ENCODE measurements at places on chromosomes 3 and 15. TPM values are rescaled to one million over a fixed set of nuclear protein-coding genes. Genes with fewer than 3 reads are reported as not detected.

The NEDD4 gene
- total RNA-seq: 18.0 TPM

DNA sequence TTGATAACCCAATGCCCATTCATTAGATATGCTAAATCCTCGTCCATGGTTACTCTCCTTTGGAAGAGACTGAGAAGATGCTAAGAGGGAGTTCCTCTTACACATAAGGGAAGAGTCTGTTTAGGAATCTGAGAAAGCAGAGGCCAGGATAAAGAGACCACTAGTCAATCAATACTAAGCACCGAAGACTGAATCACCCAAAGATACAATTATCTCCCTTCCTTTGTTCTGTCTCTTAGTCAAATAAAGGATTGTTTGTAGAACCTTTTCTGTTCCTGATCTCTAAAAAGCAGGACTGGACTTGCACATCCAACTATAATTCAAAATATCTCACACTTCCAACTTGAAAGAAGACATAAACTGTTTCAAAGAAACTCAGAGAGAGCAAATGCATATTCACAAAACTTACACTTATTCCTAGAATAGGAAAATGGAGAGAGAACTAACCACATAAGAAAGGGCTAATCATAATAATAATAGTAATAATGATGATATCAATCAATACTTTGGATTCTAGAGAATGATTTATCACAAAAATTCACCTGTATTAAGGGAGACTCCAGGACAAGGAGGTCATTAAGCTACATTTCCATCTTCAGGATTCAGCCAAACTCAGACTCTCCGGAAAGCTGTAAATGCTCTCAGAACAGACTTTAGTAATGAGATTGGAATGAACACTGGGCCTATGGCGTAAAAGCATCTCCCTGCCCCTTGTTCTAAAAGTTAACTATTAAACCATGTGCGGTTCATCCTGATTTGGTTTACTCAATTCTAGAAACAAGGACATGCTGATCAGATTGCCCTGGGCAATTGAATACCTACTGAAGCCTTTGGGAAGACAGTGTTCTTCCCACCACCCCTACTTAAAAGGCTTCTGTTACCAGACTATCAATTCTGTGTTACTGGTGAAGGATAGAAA lies 401.5 kb downstream of the ZBTB20 start:
- DNase-seq: no peak

DNA sequence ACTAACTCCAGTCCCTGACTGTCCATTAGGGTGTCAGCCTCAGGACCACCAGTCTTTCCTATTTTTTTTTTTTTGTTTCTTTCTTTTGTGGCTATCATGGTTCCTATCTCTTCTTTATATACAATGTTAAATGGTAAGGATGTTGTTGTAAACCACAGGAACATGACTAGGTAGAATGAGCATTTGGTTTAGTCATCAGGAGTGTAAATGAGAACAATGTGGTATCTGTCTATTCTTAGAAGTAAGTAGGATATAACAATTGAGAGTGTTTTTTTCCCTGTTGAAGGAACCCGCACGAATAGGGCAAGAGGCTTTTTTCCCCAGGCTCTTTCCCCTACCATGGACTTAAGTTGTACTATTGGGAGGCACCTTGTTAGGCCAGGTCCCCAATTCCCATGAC lies 880.3 kb upstream of the GBE1 start:
- no peak for DNase-seq

GRCh38 chr15:53811530-53811929 lies 52.1 kb upstream of the WDR72 start:
- DNase-seq: no peak

- DNase-seq: no peak
These were observed 167.2 kb upstream of the GOLIM4 start for GRCh38 chr3:168262887-168263286.

DNA sequence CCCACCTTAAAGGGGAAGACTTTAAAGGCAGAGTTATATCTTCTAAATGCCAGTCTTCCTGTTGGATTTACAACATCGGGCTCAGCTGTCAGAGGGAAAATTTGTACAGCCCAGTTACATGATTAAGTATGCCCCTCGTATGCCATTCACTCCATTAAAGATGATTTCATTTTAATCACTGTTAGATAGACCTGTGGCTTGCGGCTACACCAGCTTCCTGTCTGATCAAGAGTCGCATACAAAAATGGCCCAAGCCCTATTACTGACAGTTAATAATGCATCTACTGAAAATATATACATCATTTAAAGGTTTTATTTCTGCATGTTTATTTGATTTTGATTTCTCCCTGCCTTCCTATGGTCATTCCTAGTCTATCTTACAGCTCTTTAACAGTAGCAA lies 7.1 kb downstream of the EIF4E3 start:
- DNase-seq: no peak

DNA sequence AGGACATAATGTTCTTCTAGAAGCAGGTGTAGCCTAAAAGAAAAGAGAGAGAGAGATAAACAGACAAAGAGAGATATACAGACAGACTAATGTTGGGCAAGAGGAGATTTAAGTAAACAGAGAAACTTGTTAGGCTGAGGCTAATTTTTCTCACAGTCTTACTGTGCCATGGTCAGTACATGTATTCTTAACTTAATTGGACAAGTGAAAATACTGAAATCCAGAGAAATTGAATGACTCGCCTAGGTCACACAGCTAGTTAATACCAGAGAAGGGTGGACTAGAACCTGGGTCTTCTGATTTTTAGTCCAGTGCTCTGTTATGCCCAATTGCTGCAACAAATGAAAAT lies 6.7 kb upstream of the ZNF609 start:
- no peak for DNase-seq

DNA sequence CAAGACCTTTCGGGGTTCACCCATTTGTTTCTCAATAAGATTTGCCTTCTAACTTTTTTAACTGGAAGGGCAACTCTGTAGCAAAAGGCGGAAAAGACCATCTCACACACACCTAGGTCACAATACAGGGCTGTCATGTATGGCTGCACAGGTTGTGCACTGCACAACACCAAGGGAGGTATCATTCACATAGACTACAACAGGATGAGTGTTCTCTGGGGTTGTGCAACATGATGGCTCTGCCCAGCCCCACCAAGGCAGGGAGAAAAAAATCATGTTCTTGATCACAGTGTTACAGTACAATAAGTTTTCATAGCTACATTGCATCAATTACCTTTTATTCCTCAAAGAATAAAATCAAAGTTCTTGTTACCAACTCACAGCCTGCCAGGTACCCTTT lies 52.8 kb downstream of the ANXA2 start:
- DNase-seq: no peak

DNA sequence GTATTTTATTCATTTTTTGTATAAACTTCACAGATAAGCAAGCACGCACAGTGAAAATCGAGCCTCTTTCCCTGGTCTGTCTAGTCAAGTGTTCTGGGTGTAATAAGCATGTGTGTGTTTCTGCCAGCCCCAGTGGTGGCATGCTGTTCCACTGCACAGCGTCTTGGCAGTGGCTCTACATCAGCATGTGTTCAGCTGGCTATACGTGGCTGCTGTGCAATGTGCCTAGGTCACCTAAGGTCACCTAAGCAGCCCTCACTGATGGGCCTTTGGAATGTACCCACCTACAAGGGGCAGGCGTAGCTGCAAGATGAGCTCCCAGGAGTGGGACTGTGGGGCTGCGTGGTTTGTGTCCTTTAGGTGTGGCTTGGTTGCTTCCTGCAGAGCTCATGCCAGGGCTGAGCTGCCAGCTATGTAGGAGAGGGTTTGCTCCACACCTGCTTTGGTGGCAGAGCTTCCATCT lies 4.9 kb downstream of the LIMD1 start:
- DNase-seq: no peak

The TIMP4 gene
- not detected for total RNA-seq

DNA sequence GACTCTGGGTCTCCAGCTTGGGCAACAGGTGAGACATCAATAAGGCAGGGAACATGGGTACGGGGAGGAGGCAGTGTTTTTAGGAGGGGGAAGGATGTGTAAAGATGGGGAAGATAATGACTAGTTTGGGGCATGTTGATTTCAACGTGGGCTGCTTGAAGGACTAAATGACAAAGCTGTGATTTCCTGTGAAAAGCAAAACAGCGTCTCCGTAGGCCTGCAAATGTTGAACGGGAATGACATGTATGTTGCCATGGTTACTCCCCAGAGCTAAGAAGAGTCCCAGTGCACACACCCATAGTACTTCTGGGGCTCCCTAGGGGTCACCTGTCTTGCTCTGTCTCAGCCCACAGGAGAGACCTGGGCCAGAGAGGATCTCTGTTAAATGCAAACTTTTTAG lies 71.3 kb upstream of the ETV5 start:
- no peak for DNase-seq

DNA sequence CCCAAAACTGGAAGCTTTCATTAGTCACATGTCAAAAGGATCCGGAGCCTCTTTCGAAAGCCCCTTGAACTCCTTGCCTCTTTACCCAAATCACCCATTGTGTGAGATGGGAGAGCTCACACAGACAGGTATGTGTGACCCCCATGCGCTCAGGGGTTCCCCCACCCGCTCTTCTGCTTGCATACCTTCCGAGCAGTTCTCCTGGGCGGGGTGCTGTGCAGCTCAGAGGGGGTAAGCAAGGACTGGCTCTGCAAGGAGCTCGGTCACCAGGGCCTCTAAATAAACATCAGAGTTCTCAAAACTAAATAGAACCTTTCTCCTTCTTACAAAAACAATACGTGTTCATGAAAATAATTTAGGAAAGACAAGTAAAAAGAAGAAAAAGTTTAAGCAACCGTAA lies 55.7 kb downstream of the PXYLP1 start:
- no peak for DNase-seq

GRCh38 chr3:145967043-145967442 lies 193.9 kb downstream of the PLOD2 start:
- no peak for DNase-seq

The ACOX2 gene
- total RNA-seq: 5.7 TPM

- DNase-seq: no peak
These were observed 2.0 kb upstream of the HYAL2 start for GRCh38 chr3:50324351-50325112.

The RTP3 gene
- total RNA-seq: not detected

GRCh38 chr3:20225769-20226168 lies 39.8 kb upstream of the SGO1 start:
- DNase-seq: no peak

The HEG1 gene
- 3.0 TPM for total RNA-seq

GRCh38 chr3:151443583-151443982 lies 17.3 kb downstream of the IGSF10 start:
- DNase-seq: no peak

DNA sequence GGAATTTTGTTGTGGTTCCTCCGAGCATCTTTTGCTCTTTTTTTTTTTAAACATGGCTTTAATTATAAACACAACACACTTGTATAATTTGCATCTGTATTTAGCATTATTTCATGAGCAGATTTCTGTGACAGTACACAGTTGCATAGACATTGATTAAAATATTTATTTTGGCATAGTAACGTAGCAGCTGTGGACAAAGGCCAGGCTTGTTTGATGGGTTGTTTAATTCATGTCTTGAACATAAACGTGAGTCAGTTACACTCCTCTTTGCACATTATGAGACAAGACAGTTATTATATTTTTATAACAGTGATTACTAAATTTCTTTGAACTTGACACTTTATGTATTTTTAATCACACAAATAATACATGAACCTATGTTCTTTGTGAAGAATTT lies 182.5 kb downstream of the CACNA2D3 start:
- DNase-seq: no peak

DNA sequence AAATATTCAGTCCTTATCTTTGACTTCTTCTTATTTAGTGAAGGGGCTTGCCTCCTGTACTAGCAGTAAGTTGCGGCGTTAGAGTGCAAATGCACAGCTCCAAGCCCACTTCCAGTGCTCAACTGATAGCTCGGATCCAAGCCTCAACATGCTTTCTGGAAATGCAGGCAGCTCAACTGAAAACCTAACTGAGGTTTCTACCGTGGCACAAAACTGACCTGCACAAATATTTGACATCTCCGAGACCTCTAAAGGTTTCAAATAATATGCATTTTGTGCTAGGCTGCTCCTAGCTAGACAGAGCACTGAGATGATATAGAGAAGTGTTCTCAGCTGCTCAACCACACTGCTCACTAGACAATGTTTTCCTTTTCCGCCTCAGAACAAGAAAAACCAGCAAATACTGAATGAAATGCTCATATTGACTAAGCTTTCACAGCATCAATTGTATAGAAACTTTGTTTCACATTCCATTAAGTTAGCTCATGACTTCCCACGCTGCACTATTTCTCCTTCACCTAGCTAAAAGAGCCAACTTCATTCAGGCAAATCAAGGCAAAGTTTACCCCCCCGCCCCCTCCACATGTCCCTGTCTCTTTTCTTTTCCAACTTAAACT lies 822 bp downstream of the ZNF385D start:
- no peak for DNase-seq

- no peak for DNase-seq
These were observed 421.3 kb downstream of the PYDC2 start for GRCh38 chr3:191882289-191882688.

GRCh38 chr15:39834256-39834655 lies 51.6 kb upstream of the FSIP1 start:
- no peak for DNase-seq

The DUOXA2 gene
- total RNA-seq: under 0.01 TPM

Data from hematopoietic multipotent progenitor cell (in vitro differentiated cells).